ENCODE measurements at places on chromosomes 2 and 18.

GRCh38 chr2:235112365-235112764, 160.5 kb downstream of the SH3BP4 start:
- peaks cover 6% of the 10 kb centered on the region for H3K27me3 ChIP-seq
- no peak overlapping the region for H3K4me3 ChIP-seq
- no peak for DNase-seq
- no peak overlapping the region for H3K27ac ChIP-seq
- no peaks in the 10 kb centered on the region for H3K36me3 ChIP-seq
- H3K4me1 ChIP-seq: no peaks in the 10 kb centered on the region

DNA sequence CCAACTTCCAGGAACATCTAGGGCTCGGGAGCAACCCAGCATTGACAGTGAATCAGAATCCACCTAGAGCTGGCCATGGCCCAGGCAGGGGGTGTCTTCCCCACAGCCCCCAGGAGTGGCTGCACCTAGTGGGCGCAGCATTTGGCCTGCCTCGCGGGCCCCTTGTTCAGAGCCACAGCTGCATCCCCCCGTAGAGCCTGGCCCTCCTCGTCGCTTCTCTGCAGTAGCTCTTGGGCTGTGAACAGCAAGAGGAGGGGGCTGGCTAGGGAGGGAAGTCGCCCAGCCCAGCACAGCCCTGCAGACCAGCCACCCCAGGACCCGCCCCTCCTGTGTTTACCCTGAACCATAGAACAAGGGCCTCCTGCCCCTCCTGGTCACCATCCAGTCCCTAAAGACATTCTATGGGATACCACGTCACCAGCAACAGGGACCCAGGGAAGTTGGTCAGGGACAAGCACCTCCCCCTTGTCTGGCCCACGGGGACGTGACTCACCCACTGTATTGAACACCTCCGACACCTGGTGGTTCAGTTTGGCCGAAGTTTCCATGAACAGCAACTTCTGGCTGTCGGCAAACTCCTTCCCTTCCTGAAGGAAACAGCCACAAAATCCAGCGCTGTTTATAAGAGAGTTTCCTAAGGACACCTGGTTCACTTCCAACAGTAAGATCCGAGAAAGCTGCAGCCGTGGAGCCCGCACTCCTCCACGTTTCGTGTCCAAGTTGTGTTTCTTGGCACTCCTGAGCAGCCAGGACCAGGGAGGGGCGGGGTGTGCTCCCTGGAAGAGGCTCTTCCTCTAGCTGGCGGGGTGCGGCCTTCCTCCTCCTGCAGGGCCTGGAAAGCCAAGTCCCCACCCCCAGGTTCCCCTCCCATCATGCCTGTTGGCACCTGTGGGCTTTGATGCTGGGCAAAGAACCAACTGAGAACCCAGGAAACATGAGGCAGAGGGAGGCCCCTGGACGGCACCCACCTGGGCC, 8.8 kb downstream of the PRLH start:
- DNase-seq: no peak
- H3K36me3 ChIP-seq: no peaks in the 10 kb centered on the region
- no peak overlapping the region for H3K4me3 ChIP-seq
- peaks cover 3% of the 10 kb centered on the region for H3K27me3 ChIP-seq

DNA sequence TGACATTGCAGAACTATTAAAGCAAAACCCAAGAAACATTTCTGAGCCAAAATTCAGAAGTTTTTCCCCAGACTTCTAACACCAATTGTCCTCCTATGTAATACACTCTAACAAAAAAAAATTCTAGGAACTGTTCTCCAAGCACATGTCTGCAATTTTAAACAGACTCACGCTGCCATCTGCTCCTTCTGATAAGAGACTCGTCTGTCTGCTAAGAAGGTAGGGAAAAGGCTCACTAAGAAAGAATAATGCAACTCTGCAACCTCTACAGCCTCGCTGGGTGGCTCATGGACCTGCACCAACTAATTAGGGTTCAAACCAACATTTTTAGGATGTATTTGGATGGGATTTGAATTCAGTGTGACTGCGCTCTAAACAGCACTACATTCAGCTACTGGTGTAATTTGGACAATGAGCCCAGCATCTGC, 366.5 kb downstream of the DSC3 start:
- no peaks in the 10 kb centered on the region for H3K4me1 ChIP-seq
- H3K27ac ChIP-seq: no peak overlapping the region
- no peaks in the 10 kb centered on the region for H3K27me3 ChIP-seq

DNA sequence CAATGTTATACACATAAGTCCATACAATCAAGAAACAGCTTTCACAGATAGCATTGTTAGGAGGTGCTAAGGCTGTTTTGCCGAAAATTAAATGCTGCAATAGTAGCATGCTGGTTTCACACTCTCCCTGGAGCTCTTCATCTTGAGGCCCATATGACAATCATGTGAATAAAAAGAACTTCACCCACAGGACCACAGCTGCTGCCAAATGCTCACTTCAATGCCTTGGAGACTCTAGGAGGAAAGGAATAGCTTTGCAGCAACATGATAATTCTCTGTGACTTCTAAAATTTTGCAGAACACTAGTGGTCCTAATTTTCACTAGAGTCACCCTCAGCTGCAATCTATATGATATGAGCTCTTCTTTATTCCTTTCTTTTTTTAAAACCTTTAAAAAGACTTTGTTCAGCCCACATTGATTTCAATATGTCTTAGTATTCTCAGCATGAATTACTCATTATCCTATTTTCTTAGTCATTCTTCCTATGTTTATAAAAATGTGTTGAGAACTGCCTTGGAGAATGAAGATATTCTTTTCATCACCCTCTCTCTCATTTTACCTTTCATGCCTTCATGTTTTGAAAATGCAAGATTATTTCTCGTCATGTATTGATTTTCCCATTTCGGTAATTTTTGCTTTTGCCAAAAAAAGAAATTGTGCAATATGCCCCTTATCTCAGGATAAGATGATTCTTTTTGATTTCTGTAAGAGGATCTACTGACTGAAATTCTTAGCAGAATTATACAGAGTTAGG, 108.2 kb downstream of the PDE1A start:
- no peaks in the 10 kb centered on the region for H3K4me1 ChIP-seq
- no peaks in the 10 kb centered on the region for H3K36me3 ChIP-seq
- H3K27ac ChIP-seq: no peak overlapping the region
- H3K4me3 ChIP-seq: no peak overlapping the region
- no peaks in the 10 kb centered on the region for H3K27me3 ChIP-seq

DNA sequence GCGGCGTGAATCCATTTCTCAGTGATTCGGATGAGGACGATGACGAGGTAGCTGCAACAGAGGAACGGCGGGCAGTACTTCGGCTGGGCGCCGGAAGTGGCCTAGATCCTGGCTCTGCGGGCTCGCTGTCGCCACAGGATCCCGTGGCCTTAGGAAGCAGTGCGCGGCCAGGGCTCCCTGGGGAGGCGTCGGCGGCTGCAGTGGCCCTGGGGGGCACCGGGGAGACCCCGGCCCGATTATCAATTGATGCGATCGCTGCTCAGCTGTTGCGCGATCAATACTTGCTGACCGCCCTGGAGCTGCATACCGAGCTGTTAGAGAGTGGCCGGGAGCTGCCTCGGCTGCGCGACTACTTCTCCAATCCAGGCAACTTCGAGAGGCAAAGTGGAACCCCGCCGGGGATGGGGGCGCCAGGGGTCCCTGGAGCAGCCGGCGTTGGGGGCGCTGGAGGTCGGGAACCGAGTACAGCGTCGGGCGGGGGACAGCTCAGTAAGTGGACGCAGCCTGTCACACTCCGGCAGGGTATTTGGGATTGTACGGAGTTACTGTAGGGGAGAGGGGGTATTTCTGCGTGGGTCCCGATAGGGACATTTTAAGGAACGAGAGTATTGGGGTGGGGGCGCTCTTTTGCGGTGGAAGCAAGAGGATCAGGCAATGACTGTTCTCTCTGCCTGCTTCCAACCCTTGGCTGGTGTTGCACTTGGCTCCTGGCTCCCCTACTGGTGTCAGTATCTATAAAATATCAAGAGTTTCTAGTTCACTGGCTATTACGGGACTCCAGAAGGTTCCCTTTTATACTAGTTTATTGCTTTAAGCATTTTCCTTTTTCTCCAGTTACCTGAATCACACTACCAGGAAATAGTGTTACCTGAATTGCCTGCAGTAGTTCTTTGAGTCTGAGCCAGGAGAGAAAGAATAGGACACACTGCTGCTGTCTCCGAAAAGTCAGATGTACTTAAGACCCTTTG, 772 bp downstream of the RELCH start:
- H3K27me3 ChIP-seq: no peaks in the 10 kb centered on the region
- H3K4me1 ChIP-seq: peaks cover 62% of the 10 kb centered on the region
- peaks cover 46% of the 10 kb centered on the region for H3K36me3 ChIP-seq
- peak overlapping the region; percentile 90 for H3K27ac ChIP-seq

DNA sequence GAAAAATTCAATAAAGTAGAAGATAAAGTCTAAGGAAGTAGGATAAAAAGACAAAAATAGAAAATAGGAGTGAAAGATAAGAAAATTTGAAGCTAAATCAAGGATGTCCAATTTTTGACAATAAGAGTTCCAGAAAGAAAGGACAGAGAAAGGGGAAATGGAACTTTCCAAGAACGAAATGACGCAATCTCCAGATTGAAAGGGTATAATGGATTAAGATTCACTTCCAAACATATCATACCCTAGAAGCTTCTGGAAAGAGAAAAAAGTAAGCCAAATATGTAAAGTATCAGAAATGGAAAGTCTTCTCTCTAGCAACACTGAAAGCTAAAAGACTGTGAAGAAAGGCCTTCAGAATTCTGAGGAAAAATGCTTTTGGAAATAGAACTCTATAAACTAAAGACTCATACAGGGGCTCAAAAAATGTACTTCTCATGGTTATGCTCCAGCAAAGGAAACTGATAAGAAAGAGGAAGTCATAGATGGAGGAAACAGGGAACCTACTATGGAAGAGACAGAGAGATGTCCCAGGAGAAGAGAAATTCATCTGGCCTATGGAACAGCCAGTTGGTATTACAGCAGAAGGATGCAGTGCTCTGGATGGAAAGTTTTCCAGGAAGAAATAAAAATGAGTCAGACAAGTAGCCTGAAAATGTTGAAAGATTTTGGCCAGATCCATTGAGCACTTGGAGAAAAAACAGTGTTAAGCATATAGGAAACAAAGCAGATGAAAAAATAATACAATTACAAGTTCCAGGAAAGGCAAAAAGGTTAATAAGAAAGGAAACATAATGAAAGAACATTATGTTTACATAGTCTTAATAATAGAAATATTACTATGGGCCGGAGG, 20.1 kb downstream of the CASP8 start:
- H3K27ac ChIP-seq: peak overlapping the region; percentile 3
- no peaks in the 10 kb centered on the region for H3K27me3 ChIP-seq
- peaks cover 16% of the 10 kb centered on the region for H3K4me1 ChIP-seq
- no peak for DNase-seq

DNA sequence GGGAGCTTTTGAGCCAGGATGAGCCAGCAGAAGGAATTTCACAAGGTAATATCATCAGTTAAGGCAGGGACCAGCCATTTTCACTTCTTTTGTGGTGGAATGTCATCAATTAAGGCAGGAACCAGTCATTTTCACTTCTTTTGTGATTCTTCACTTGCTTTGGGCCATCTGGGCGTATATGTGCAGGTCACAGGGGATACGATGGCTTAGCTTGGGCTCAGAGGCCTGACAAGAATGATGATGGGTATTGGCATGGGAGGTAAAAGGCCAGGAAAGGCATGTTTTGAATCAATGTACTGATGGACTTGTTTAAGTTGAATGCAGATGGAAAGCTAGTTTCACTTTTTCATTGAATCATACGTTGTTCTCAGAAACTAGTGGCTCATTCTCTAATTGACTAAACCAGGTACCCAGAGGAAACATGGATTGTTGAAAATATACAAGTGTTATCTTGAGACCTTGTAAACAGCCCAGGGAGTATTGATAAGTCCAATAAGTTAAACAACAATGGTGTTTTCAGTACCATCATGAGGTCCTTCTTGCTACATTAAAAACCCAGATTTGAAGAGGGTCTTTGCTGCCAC, 1672.5 kb upstream of the DDX18 start:
- no peak overlapping the region for H3K27ac ChIP-seq
- DNase-seq: no peak
- H3K4me1 ChIP-seq: peaks cover 10% of the 10 kb centered on the region
- no peak overlapping the region for H3K4me3 ChIP-seq
- no peaks in the 10 kb centered on the region for H3K27me3 ChIP-seq
- H3K36me3 ChIP-seq: no peaks in the 10 kb centered on the region

DNA sequence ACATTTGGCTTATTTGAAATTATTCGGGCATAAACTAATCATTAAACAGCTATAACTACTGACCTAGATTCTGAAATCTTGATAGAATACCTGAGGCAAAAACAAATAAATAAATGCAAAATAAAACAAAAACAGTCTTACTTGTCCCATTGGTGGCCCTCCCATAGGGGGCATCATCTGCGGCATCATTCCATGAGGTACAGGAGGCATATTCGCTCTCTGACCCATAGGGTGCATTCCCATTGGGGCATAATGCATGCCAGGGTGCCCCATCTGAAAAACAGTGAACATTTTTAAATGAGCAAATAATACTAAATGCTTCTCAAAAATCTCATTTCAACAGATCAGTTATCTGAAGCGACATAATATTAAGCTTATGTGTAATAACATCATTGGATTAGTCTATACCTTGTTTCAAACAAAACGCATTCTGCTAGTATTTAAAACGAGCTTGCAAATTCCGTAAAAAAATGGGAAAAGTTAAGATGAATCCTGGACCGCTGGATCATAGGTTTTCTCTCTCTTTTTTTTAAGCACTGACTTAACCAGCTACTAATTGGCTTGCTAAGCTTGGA, 1.3 kb downstream of the PRPF40A start:
- no peaks in the 10 kb centered on the region for H3K27me3 ChIP-seq
- peaks cover 60% of the 10 kb centered on the region for H3K4me1 ChIP-seq
- peak; percentile 33 for DNase-seq
- H3K27ac ChIP-seq: peak overlapping the region; percentile 92

GRCh38 chr2:46339676-46340459, 42.7 kb downstream of the EPAS1 start:
- peaks cover 10% of the 10 kb centered on the region for H3K27me3 ChIP-seq
- H3K4me3 ChIP-seq: no peak overlapping the region
- peaks cover 16% of the 10 kb centered on the region for H3K4me1 ChIP-seq
